Stimulated activated CD4-positive, alpha-beta T cell treated with anti-CD3 and anti-CD28 coated beads, Interleukin-1b, Interleukin-23, amount 100 ng/mL, for 1 hour (primary cell): ENCODE measurements at places on chromosomes 4 and X.

GRCh38 chrX:149472625-149473024, 32.5 kb downstream of the IDS start:
- DNase-seq: no peak

DNA sequence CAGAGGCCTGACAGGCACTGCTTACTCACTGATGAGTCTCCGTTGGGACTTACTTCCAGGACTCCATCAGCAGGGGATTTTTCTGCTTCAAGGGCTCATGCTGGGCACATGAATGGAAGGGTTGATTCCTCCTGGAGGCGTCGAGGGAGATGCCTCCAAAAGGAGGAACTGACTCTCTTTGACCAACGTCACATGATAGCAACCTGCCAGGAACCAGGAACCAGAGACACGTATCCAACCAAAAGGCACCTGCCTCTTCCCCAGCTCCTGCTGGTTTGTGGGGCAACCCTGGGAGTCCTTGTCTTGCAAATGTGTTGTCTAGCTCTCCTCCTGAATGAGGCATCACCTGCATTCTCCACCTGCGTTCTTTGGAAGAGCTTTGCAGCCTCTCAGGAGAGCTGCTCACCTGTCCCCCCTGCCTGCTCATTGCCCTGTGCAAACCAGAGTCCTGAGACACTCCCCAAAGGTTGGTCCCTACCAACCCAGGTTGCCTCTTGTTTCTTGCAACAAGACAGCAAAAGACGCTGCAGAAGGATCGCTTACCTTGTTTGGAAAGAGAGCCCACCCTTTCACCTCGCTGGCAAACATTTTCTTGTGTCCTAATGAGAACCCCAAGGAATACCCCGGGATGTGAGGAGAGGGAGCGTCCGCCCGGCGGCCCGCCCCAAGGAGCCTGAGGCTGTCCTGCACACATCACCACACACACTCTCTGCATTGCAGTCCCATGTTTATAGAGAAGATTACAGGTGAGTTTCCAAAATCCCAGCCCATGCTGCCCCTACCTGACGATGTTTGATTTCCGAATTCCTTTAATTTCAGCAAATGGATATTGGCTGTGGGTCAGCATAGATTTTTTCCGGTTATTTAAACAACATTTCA, 30.5 kb upstream of the SHOX start:
- no peak for DNase-seq

DNA sequence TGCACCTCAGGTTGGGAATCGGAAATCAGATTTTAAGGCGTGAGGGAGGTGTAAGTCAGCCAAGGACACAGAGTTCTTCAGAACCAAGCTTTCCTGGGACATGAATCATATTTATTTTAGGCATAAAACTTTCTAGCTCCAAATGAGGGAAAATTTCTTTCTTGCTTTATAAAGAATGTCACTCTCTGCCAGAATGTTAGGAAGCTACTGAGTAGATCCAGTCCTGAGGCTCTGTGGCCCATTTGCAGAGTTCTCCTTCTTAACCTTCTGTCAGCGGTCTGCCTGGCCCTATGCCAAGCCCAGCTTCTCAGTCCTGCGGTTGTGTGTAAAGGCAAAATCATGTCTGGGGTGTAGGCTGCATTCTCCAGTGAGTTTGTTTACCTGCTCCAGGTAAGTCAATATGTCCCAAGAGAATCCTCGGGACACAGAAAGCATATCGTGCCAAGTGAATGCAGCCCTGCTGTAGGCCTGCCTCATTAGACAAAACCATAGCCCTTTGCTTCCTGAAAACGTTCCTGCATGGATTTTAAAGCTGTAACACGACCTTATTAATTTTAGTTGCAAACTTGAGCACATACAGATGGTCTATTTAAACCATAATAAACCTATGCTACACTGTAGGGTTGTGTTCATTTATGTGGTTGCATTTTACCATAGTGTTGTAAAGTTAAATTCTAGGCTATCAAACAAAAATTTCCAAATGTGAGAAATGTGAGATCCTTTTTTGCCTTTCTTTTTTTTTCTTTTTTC, 29.2 kb upstream of the CCNI start:
- no peak for DNase-seq

DNA sequence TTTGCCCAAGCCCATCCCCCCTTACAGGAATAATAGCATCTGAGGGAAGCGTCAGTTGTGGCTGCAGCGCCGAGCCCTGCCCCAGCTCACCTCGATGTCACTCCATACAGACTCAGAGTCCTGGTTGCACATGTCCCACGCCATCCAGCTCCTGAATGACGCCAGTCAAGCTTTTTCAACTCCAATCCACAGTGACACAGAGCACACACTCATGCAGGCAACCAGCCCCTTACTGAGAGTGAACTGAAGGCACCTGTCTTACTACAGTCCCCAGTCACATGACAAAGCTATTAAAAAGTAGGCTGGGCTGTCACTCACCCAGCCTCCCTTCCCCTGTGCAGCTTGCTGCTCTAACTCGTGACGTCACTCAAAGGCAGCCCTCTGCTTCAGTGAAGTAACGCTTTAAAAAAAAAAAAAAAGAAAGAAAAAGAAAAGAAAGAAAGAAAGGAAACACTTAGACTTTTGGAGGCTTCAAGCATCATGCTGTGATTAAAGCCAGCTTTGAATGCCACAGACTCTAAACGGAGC, at the start of gene PPARGC1A:
PPARGC1A (minus strand) TSS at position 234 of the 528 bp plus-strand sequence; CDS start at position 144, 90 bp downstream.
- DNase-seq: no peak

- DNase-seq: no peak
These were observed 356.5 kb downstream of the MID1IP1 start for GRCh38 chrX:39157796-39158195.

DNA sequence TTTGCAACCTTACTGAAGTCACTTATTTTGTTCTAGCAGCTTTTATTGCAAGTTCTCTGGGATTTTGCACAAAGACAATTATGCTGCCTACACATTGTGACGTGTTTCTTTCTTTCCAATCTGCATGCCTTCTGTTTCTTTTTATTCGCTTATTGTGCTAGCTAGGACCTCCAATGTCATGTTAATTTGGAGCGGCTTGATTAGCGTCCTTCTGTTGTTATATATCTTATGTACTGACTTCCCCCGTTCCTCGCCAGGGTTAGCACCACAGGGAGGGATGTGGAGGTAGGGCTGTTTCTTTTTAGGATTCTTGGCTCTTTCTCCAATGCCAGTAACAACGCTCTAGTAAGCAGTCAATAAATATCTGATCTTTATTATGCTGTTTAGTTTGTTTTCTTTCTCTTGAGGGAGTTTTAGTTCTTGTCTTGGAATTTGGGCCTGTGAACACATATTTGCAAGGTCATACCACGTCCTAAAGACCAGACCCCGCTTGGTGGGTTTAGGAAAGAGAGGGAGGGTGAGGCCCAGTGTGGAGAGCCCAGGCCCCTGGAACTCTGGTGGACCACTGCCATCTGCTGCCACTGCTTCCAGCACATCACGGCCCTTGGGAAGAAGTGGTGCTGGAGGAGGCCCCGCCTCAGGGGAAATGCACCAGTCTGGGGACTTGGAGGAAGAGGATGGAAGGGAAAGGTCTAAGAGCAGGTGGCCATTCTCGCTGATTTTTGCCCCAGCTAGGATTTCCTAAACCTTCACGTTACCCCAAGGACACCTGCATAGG, 129.1 kb downstream of the TRIML1 start:
- DNase-seq: no peak

- no peak for DNase-seq
These were observed 773 bp downstream of the SNCA start for GRCh38 chr4:89836031-89836745.

DNA sequence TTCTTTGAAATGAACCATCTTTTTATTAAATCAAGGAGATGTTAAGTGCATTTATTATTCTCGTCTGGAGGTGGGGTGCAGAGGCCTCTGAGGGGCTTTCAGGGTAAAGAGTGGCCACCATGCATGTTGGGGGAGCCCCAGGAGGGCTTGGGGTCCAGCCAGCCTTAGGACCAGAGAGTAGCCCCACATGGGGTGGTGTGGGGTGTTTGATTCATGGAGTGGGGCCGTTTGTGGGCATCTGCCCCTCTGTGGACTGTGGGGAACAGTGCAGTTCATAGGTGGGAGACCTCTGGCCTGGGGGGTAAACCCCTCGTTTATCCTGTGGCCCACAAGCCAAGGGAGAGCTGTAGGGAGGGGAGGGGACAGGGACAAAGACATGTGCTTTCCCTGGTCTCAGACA, 26.9 kb downstream of the HTRA3 start:
- no peak for DNase-seq

GRCh38 chrX:43940816-43941474, 32.2 kb downstream of the NDP start:
- no peak for DNase-seq

GRCh38 chrX:50471390-50471789, 765 bp upstream of the DGKK start:
- DNase-seq: no peak

GRCh38 chr4:147651563-147651962, 32.4 kb downstream of the PRMT9 start:
- no peak for DNase-seq

DNA sequence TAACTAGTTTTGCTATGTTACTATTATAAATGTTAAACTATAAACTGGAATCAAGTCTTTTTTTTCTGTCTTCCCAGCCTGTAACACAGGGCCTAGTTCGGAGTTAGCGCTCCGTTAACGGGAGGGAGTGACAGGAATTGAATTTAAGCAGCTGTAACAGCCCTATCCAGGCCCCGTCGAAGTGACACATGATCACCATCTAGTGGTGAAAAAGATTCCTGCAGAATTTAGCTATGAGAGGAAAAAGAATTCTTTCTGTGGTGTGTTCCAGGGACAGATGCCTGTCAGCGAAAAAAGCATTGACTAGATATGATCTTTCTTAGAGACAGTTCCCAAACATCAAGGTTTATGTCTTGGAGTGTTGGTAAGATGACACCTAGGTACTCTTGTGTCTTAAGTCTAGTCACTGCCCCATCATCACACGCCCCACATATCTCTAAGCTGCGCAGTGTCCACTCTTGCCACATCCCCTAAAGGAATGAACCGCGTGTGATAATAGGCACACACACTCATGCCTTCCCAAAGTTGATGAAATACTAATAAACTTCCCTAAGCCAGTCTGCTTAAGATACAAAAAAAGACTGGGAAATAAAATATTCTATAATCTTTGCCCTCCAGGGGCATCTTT, 2.1 kb downstream of the GAB3 start:
- DNase-seq: no peak

- DNase-seq: no peak
These were observed 135.3 kb upstream of the HS3ST1 start for GRCh38 chr4:11564021-11564420.

GRCh38 chrX:22760513-22761057, 239.2 kb upstream of the DDX53 start:
- DNase-seq: no peak

DNA sequence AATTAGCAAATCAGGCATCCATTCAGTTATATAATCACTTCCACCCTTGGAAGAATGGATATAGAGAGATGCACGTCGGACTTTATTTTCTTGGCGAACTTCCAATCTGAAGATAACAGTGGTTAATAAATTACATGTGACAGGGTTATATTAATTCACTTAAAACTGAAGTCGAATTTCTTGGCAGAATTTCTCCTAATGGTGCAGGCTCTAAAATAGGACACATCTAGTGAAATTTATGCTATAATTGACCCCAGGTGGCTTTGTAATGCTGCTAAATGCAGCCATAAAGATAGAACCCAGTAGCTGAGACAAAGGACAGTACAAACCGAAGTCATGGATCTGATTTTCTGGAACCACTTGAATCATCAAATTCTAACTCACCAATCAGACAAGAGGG, 20.8 kb upstream of the SLC10A4 start:
- no peak for DNase-seq

GRCh38 chr4:93710847-93711430, 117.6 kb upstream of the ATOH1 start:
- no peak for DNase-seq

GRCh38 chrX:2414384-2414783, 86.4 kb downstream of the DHRSX start:
- DNase-seq: no peak

DNA sequence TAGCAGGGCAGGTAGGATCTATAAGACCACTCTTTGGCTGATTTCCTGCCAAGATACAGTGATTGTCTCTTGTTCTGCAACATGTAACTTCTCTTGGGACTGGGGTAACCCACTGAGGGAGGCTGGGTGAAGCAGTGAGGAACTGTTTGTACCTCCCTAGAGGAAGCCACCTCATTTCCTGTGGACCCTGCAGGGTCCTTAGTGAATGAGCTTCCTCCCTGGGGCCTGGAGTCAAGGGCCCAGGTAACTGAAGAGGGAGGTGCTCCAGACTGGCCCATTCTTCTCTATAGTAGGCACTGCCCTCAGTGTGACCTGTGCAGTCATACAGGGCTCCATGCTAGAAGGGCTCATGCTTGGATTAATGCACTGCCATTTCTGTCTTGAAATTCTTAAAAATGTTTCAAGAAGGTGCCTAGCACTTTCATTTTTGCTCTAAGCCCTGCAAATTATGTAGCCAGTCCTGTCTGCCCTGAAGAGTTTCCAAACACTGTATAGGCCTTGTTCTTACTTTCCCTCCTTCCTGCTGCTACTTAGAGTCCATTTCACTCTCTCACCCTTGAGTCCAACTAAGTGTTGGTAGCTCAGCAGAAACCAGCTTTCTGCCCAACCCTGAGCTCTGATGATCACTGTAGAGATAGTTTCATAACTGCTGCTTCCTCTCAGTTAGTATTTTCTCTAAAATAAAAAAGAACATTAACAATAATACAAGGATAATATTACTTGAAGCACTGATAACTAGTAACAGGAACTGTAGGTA, 8.5 kb upstream of the GRIA3 start:
- no peak for DNase-seq

- DNase-seq: no peak
These were observed 164.9 kb downstream of the RNF150 start for GRCh38 chr4:140968371-140968770.

DNA sequence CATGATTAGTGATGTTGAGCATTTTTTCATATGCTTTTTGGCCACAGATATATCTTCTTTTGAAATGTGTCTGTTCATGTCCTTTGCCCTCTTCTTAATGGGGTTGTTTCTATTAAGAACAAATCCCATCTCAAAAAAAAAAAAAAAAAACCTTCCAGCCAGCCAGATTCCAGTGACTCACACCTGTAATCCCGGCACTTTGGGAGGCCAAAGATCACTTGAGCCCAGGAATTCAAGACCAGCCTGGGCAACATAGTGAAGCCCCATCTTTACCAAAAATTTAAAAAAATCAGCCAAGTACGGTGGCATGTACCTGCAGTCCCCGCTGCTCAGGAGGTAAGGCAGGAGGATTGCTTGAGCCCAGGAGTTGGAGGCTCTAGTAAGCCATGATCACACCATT, 5.1 kb downstream of the RAB33B start:
- no peak for DNase-seq

DNA sequence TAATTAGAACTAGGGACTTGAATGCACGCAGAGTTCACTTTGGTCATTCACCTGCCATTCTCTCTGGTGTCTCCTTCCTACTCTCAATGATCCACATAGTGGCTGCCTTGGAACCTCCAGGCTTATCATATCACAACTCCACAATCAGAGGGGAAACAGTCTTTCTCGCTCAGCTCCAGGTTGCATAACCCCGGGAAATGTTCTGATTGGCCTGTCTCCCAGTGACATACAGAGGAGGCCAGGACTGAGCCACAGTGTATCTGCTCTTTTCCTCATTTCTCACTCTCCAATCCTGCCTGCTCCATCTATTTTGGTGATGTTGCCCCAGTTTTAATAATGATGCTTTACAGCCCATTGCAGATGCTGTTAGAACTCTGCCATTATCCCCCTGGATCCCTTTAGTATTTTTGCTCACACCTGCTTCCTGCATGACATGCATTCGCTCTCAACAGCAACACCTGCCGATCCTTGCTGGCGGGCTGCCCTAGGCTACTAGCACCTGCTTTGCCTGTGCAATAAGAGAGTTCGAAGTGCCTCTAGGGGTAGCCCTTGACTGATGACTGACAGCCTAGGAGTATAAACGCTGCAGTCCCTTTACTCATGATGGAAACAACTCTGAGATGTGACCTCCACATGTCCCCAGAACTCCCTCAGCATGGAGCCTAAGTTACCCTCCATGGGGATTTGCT, 211.3 kb upstream of the RPS6KA3 start:
- no peak for DNase-seq
